Lung (tissue), 17 donors: ENCODE measurements at places on chromosomes 2 and 18. TPM values are rescaled to one million over a fixed set of nuclear protein-coding genes. Genes with fewer than 3 reads are reported as not detected.

FAM210A gene
- 4.2 TPM for polyA plus RNA-seq

DNA sequence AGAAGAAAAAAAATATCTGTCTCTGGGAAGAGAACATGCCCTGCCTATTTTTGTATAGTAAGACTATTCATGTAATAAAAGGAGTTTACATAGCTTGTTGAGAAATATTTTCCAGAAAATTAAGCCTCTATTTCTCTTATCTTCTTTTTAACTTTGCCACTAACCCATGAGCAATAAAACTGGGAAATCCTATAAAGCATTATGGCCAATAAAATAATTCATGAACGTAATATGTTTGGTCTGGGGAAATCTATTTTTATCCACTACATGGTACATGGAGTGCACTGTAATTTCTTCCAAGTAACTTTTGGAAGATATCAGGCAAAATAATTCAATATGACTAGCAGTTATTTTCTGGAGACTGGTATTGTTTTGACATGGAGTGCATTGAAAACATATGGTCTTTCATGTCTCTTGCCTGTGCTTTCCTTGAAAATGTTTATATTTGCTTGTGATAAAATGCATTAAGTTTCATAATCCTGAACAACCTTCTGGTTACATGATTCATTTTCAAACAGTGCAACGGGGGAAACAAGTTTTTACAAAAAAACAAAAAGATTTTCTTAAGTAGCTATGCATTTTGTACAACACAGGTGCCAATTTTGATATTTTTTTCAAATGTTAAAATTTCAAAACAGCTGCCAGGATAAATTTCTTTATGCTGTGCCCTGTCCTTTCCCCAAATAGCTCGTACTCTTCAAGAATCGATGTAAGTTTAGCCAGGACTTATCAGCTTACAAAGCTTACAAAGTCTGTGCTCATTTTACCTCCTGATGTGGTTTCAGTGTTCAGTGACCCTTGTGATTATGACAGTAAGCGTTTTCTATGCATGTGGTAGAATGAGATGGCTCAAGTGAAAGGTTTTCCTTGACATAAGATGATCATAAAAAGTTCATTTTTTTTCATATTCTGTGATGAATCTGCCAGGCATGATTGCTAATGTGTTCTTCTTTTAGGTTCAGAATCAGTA lies 194.5 kb downstream of the UBE2E3 start:
- no peaks in the 10 kb centered on the region for H3K27me3 ChIP-seq
- H3K36me3 ChIP-seq, result no peaks in the 10 kb centered on the region
- H3K4me3 ChIP-seq, result no peak overlapping the region
- no peaks in the 10 kb centered on the region for H3K4me1 ChIP-seq
- peak; percentile 77 for DNase-seq
- H3K27ac ChIP-seq, result no peak overlapping the region

TGFA gene
- 10.3 TPM for polyA plus RNA-seq

GRCh38 chr2:46831051-46831868 lies 84.3 kb downstream of the MCFD2 start:
- H3K4me3 ChIP-seq, result no peak overlapping the region
- peak; percentile 86 for DNase-seq
- H3K27me3 ChIP-seq, result no peaks in the 10 kb centered on the region
- no peaks in the 10 kb centered on the region for H3K36me3 ChIP-seq
- H3K4me1 ChIP-seq, result peaks cover 7% of the 10 kb centered on the region

MBP gene
- 22.4 TPM for polyA plus RNA-seq

GRCh38 chr2:30262716-30263309 lies 31.5 kb downstream of the LBH start:
- no peak overlapping the region for H3K27ac ChIP-seq
- peaks cover 18% of the 10 kb centered on the region for H3K36me3 ChIP-seq
- no peak for DNase-seq
- H3K4me3 ChIP-seq, result no peak overlapping the region
- H3K4me1 ChIP-seq, result no peaks in the 10 kb centered on the region

DNA sequence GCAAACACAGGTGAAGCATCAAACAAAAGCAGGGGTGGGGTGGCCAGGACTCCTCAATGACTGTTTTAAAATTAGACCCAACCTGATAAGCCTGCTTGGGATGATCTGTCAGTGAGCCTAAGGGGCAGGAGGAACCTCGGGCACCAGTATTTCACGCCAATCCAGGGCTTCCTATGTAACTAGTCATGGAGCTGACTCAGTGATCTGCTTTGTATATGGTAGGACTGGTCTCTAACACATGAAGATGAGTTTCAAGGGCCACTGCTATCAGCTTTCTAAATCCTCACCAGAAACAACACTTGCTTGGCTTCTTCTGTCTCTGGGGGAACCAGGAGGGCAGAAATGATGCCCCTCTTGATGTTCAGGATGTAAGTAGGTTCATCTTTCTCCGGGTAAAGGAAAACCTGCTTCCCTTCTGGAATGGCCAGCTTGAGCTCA lies 6.2 kb downstream of the APOB start:
- H3K36me3 ChIP-seq, result no peaks in the 10 kb centered on the region
- no peak for DNase-seq
- no peak overlapping the region for H3K4me3 ChIP-seq
- H3K4me1 ChIP-seq, result peaks cover 4% of the 10 kb centered on the region
- H3K27me3 ChIP-seq, result peaks cover 15% of the 10 kb centered on the region
- H3K27ac ChIP-seq, result no peak overlapping the region

COL4A4 gene
- 5.6 TPM for polyA plus RNA-seq

DNA sequence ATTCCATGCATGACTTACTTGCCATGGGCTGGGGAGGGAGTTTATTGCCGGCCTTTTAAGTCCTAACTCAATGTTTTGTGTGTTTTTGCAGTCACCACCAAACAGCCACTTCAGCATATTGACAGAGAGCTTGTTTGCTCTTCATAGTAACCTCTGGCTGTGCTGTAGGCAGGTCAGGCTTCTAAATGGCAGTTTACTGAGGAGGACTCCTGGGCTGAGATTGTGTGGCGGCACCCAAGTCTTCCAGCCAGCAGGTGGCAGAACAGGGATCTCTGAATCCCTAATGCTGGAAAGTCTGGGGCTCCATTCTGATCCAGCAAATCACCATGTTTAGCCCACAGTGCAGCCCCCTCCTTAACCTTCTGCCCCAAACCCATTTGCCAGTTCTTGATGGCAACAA lies 121.2 kb downstream of the CAPN13 start:
- H3K4me3 ChIP-seq, result no peak overlapping the region
- H3K36me3 ChIP-seq, result no peaks in the 10 kb centered on the region
- DNase-seq, result no peak
- H3K4me1 ChIP-seq, result peaks cover 12% of the 10 kb centered on the region
- H3K27me3 ChIP-seq, result no peaks in the 10 kb centered on the region
- no peak overlapping the region for H3K27ac ChIP-seq

HS6ST1 gene
- polyA plus RNA-seq, result 31.0 TPM

- no peaks in the 10 kb centered on the region for H3K36me3 ChIP-seq
- no peaks in the 10 kb centered on the region for H3K4me1 ChIP-seq
- DNase-seq, result no peak
- no peaks in the 10 kb centered on the region for H3K27me3 ChIP-seq
- H3K27ac ChIP-seq, result no peak overlapping the region
These were observed 503.2 kb upstream of the FAM98A start for GRCh38 chr2:34102339-34102738.

DNA sequence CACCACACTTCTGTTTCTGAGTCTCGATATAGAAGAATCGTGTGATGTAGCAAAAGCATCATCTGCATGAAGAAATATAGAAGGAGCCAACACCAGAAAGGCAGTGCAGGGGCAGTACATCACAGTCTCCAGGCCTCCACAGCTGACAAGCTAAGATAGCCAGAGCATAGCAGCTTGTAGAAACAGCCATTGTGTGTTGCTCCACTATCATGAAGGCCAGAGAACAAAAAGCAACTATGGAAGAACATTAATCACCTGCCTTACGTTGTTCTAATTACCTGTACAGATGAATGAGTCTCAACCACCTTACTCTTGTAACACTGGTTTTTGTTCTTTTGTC lies 129.0 kb downstream of the RND3 start:
- H3K27ac ChIP-seq, result no peak overlapping the region
- DNase-seq, result no peak
- no peaks in the 10 kb centered on the region for H3K27me3 ChIP-seq
- no peaks in the 10 kb centered on the region for H3K4me1 ChIP-seq
- H3K4me3 ChIP-seq, result no peak overlapping the region
- no peaks in the 10 kb centered on the region for H3K36me3 ChIP-seq

FAM124B gene
- 0.71 TPM for polyA plus RNA-seq

MOCOS gene
- 2.4 TPM for polyA plus RNA-seq

LRRTM4 gene
- 0.08 TPM for polyA plus RNA-seq

DNA sequence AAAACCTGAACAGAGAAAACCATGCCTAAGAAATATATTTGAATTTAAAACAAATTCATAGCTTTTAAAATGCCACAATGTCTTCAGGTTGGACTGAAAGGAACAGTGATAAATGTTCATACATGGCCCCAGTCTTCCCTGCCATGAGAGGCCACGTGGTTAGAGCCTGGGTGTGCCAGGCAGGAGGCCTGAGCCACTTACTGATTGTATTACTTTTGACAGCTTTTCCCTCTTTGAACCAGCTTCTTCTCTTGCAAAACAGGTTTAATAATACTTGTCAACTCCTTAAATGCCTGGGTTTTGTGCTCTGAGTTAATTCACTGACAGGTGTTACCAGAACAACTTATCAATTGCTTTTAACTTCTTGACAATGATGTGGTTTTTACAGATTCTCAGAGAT lies 27.0 kb downstream of the RBKS start:
- no peaks in the 10 kb centered on the region for H3K36me3 ChIP-seq
- DNase-seq, result no peak
- H3K27ac ChIP-seq, result no peak overlapping the region
- H3K4me3 ChIP-seq, result no peak overlapping the region
- no peaks in the 10 kb centered on the region for H3K4me1 ChIP-seq

ACVR2A gene
- 5.8 TPM for polyA plus RNA-seq

GRCh38 chr2:128457006-128457604 lies 138.4 kb upstream of the HS6ST1 start:
- no peaks in the 10 kb centered on the region for H3K27me3 ChIP-seq
- no peaks in the 10 kb centered on the region for H3K36me3 ChIP-seq
- H3K4me1 ChIP-seq, result peaks cover 4% of the 10 kb centered on the region

HOXD10 gene
- polyA plus RNA-seq, result 0.05 TPM

GRCh38 chr18:59725142-59725541 lies 27.9 kb upstream of the CCBE1 start:
- no peaks in the 10 kb centered on the region for H3K4me1 ChIP-seq
- DNase-seq, result no peak
- no peaks in the 10 kb centered on the region for H3K27me3 ChIP-seq

SERPINB4 gene
- 1.0 TPM for polyA plus RNA-seq
